PC-9 (cell line): ENCODE measurements at places on chromosomes 3 and 15. TPM values are rescaled to one million over a fixed set of nuclear protein-coding genes. Genes with fewer than 3 reads are reported as not detected.

Gene ITGB5
- 226 and 287 TPM in 2 replicates for total RNA-seq

Gene DPH3
- 12.1 and 16.2 TPM in 2 replicates for total RNA-seq

Gene RARB
- 0.75 and 1.0 TPM in 2 replicates for total RNA-seq

Gene FEZF2
- not detected in 2 replicates for total RNA-seq

Gene RLBP1
- total RNA-seq: not detected in 2 replicates

Gene LCTL
- total RNA-seq: not detected in 2 replicates

Gene GNL3
- 82.3 and 91.2 TPM in 2 replicates for total RNA-seq

Gene SNX22
- 0.33 and 0.40 TPM in 2 replicates for total RNA-seq

Gene FAM81A
- total RNA-seq: 7.0 TPM in 2 replicates

Gene PCSK6
- 26.3 and 27.2 TPM in 2 replicates for total RNA-seq

Gene TMEM115
- total RNA-seq: 35.2 and 43.5 TPM in 2 replicates

DNA sequence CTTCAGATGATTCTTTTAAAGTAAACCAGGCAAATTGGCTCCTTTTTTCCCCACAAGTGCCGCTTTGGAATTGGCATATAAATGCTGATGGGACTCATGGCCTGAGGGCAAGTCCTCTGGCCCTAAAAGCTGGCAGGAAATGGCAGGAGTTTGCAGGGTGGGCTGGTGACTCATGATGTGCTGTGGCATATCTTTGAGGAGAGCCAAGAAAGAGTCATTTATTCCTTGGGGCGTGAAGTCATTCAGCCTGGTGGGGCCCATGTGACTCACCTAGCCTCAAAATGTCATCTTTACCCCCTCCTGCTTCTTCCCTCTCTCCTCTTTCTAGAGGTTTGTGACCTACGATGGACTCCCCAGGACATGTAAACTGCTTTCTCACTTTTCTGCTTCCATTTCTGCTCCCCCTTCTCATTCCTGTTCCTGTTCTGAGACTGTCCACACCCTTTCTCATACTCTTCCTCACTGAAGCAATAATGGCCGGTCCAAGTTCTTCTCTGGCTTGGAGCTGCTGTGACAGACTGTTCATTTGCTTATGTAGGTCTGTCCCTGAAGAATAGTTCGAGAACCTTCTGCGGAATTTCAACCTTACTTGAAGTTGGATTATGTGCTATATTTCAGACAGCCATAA is 326.1 kb downstream of the SATB1 start:
- peak; percentile 88 for DNase-seq

DNA sequence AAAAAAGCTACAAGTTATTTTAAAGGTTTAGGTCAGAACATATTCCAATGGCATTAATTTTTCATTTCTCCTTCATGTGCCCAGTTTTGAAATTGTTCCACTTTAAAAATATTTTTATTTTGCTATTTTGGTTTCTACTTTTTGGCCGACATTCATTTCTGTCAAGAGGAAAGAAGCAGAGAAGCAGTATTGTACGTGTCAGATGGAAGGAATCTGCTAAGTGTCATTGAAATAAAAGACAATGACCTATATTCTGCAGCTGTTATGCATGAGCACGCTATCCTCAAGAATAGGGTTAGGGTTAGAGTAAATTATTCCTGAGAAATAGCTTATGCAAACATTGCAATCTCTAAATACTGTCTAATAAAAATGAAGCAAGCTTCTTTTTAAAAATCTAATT is 941.7 kb downstream of the TUSC7 start:
- DNase-seq: no peak

GRCh38 chr3:60081381-60082095 is 1031.7 kb upstream of the CFAP20DC start:
- no peak for DNase-seq

- no peak for DNase-seq
Measured at GRCh38 chr3:141493184-141493583, 6.4 kb downstream of the RASA2 start.

- no peak for DNase-seq
Measured at GRCh38 chr3:99630815-99631214, 7.6 kb upstream of the COL8A1 start.

GRCh38 chr3:62602129-62602770 is 228.9 kb upstream of the FEZF2 start:
- no peak for DNase-seq

- DNase-seq: no peak
Measured at GRCh38 chr15:25777037-25777436, 86.1 kb downstream of the ATP10A start.

DNA sequence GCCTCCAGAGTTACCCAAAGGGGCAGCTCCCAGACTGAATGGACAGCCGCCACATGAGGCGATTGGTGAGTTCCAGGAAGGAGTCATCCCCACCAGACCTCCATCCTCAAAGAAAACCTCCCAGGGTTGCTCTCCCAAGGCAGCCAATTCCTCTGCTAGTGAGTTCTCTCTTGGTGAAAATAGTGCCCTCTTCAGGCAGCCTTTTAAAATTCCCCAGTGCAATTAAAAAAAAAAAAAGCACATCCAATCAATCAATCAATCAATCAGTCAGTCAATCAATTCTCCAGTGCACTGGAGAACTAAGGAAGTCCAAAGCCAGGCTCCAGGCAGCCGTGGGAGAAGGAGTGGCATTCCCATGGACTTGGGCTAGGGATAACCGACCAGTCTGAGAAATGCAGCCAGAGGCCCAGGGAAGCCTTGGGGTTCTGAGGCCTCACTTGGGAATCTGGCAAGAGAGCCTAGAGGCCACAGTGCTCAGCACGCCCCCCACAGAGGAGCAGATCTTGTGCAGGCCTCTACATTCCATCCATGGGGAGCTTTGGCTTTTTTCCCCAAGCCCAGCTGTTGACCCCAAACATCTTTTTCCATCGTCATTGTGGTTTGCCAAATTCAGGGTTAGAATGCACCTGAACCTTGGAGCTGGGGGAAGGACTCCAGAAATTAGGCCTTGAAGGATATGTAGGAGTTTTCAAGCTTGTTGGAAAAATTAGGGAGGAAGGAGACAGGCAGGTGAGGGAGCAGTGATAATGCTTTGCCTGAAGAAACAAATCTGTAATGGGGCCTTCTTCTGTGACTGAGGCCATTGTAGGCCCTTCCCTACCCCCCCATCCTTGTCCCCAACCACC is 4.8 kb downstream of the PAQR5 start:
- no peak for DNase-seq

DNA sequence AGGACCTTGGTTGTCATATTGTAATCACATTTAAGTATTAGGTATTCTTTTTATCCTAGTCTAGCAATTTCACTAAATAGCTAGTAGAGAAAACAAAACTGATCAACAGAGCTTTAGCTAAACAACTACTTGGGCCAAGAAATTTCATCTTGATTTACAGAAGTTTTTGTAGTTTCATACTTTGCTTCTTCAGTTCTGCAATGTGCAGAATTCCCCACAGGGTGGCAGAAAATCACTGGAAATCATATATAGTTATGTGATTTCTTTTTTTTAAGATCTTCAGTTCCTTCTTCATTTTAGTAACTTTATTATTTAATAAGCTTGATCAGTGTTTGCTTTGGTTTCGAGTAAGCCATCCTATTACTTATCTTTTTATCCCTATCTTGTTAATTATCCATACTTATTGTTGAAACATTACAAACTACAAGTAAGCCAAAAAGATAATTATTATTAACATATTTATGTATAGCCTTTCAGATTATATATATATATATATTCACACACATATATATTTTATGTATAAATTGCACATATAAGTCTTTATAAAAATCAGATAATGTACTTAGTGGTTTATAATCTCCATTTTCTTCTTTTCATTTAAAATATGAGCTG is 2.2 kb upstream of the BNIP2 start:
- peak; percentile 45 for DNase-seq

GRCh38 chr3:115518100-115518852 is 105.0 kb upstream of the GAP43 start:
- DNase-seq: no peak

DNA sequence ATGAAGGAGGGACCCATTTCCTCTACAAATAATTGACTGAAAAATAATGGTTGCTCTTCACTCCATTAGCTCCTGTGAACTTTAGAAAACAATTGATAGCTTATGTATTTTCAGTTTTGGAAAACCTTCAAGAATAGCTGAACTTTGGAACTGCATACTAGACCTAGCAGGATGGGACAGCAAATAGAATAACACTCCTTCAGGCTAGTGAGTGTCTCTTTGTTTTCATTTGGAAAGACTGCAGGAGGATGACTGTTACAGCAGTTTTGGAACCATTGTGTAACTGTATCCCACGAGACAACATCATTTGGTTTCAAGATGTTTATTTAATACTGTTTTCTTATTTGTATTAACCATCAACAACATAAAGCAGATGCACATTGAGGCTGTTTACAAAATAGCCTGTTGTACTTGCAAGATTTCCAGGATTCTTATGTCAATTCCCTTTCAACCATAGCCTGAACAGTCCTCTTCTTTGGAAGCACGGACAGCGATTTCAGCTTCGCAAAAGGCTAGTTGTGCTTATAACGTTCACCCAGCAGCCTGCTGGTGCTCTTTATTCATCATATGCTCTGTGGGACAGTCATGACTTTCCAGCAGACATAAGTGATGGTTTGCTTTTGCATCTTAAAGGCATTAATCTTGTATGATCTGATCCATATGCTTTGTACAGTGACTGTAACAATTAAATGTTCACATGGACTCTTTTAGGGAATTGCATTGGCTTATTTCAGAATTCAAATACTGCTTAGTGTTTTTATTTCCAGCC is 335.5 kb downstream of the IL5RA start:
- no peak for DNase-seq

DNA sequence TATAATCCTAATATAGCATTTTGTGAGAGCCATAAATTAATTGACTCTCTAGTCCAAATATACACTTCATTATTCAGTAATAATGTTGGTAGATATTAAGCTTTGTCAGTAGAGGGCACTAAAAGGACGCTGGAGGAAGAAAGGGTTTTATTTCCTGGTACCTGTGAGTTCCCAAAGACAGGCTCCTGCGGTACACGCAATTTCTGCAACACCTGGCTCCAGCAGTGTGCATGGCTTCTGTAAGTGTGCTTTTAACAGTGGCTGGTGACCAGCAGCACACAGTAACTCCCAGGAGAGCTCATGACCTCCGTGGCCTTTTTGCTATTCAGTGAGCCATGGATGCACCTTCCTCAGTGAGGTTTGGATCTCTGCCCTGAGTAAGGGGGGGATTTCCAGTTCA is 338.3 kb upstream of the ZNF385D start:
- DNase-seq: peak; percentile 29

DNA sequence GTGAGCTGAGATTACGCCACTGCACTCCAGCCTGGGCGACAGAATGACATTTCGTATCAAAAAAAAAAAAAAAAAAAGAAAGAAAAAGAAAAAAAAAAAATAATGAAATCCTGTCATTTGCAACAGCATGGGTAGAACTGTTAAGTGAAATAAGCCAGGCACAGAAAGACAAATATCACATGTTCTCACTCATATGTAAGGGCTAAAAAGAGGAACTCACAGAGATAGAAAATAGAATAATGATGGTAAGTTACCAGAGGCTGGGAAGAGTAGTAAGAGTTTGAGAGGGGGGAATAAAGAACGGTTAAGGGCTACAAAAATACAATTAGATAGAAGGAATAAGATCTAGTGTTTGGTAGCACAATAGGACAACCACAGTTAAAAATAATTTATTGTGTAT is 19.7 kb downstream of the DENND6A start:
- no peak for DNase-seq

DNA sequence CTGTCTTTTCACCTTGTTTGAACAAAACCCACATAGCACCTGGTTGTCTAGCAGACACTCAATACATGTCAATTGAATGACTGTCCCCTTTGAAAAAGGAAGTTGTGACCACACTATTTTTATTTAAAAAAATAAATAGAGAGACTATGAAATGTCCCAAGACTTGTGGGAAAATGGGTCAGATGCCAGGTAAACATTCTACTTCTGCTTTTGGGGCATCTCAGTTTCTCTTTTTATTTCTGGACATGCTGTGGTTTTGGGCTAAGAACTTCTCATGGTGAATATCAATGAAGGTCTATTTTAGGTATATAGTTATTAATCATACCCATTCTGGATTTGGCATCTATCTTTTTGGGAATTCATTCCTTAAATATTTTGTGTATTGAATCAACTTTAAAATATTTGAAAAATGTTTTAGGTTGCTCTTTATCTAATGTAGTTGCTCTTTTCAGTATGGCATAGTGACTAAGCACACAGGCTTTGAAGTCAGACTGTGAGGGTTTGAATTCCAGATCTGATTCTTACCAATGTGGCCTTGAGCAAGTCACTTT is 4.4 kb downstream of the TMEM45A start:
- DNase-seq: peak; percentile 93

GRCh38 chr3:12870942-12871341 is 29.6 kb upstream of the RPL32 start:
- DNase-seq: no peak

- no peak for DNase-seq
Measured at GRCh38 chr15:84772467-84772866, 24.1 kb downstream of the ZNF592 start.

DNA sequence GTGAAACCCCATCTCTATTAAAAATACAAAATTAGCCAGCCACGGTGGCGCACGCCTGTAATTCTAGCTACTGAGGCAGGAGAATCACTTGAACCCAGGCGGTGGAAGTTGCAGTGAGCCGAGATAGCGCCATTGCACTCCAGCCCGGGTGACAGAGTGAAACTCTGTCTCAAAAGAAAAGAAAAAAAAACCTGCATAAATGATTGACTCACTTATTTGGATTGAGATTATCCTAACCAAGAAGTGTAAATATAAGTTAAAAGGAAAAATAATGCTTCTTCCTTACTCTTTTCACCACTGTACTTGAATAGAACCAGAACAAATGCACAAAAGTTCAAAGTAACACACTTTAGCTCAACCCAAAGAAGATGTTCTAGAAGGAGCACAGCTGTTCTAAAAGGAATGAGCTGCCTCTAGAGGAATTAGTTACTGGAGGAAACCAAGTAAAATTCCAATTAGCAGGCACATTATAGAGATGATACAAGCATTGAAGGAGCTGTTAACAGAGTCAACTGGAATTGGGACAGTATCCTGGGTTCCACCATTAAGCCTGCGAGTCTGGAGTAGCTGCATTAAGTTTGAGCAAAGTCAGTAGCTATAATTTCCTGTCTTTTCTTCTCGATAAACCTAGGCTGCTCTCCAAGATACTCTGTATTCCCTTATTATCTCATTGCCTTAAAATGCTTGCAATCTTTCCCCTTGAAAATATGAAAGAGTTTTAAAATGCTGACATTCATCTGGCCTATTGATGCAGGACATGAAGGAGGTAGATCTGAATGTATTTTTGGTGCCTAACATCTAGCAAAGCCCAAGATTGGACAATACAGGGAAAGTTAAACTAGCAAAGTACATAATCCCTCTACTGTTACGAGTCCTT is 9.5 kb downstream of the MTHFS start:
- DNase-seq: no peak

DNA sequence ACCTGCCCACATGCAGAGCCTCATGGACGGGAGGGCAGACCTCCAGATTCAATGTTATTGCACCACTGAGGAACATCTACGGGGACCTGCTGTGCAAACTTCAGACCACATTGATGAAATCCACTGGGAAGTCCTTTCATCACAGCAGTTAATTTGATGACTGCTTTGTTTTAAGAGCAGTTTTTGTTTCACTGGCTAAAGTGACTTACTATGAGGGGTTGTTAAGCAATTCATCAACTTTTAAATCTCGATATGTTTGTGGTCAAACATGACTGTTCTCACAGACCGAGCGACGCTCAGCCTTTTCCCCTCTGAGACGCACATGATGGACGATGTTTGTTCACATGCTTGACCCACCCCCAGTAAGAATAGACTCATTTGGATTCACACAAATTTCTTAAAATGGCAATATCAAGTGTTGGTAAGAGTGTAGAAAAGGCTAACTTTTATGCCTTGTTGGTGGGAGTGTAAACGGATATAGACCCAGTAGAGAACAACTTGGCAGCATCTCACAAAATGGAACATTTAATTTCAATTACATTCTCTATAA is 35.9 kb upstream of the IREB2 start:
- DNase-seq: no peak
